ENCODE measurements at places on chromosomes 6 and 20.

DNA sequence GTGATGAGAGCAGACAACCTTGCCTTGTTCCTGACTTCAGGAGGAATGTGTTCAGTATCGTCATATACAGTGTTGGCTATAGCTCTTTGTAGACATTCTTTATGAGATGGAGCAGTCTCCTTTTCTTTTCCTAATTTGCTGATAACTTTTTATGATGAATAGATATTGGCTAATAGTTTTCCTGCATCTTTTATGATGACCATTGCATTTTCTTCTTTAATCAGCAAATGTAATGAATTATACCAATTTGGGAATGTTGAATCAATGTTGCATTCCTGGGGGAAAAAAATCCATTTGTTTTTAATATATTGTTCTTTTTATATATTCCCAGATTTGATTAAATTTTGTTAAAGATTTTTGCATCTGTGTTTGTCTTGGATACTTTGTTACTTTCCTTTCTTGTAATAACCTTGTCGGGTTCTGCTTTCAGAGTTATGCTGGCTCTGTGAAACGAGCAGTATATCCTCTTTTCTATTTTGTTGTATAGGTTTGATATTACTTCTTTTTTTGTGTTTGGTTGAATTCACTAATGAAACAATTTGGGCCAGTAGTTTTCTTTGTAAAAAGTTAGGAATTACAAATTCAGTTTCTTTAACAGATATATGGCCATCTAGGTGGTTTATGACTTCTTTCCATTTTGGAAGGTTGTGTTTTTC is 23.9 kb downstream of the KDM1B start:
- DNase-seq, result no peak

DNA sequence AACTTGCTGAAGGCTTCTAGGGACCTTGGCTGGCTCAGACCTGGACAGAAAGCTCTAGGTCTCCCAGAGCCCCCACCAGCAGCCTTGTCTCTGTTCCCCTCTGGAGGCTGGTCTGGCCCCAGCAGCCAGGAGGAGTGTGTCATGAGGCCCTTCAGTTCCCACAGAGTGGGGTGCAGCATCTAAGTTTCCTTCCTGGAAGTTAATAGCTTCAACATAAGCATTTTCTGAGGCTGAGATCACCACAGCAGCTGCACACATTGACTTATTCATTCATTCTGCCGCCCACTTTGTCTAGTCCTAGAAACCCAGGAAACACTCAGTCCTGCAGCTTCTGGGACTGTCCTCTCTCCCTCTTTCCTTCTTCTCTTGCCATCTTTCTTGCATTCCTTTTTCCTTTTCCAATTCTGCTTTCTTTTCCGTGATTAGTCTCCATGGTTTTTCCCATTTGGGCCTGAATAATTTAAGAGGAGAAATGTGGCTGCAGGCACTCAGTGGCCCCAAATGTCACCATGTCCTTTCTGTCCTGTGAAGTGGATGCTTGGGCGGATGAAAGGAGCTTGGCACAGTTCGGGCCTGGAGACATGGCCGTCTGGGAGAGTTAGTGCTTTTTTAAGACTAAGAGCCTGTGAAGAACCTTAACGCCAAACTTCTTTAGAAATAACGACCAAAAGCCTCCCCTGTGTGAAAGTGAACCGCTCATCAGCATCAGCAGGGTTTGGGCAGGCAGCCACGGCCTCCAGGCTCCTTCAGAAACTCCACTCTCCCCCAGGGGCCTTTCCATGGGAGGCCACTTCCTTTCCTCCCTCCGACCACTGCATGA is 31.0 kb upstream of the PCMTD2 start:
- DNase-seq, result no peak

DNA sequence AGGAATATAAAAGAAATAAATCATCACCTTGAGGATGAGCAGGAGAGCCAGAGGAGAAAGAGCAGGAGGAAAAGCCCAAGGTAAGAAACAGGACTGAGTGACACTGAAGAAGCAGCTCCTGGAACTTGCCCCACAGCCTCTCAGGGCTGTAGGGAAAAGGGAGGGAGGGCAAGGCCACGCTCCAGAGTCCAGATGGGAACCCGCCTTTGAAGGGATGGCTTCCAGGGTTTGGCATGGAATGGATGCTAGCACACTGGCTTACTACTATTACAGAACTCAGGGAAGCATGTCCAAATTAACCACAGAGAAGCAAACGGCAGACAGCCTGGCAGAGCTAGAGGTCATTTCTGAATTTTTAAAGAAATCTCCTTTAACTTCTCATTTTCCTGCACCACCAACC is 26.8 kb downstream of the RALGAPA2 start:
- DNase-seq, result no peak

GRCh38 chr20:17698384-17698783 is 1.4 kb upstream of the BANF2 start:
- no peak for DNase-seq

DNA sequence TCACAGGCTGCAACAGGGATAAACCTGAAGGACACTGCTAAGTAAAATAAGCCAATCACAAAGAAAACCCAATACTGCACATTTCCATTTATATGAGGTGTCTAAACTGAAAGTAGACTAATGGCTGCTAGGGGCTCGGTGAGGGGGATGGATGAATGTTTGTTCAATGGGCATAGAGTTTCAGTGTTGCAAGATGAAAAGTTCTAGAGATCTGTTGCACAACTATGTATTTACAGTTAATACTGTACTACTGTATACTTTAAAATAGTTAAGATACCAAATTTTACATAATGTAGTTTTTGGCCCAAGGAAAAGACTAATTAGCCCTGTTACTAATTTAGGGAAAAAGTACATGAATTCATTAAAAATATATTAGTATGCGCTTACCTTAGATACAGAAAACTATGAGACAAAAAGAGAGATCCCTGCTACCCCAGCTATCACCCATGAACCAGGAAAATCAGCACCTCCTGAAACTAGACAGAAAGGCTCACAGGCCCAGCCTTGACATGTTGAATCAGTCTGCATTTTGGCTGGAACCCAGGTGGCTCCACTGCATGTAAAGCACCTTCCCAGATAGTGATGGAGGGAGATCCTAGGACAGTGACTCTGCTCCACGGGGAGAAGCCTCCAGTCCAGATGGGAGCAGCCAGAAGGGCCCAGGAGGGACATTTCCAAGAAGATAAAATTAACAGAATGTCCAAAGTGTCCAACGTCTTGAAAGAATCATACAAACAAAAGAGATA is 16.1 kb downstream of the HLA-F start:
- no peak for DNase-seq

GRCh38 chr20:12177657-12178293 is 260.1 kb downstream of the BTBD3 start:
- DNase-seq, result no peak

GRCh38 chr6:3617681-3618311 is 133.7 kb downstream of the PXDC1 start:
- DNase-seq, result no peak

DNA sequence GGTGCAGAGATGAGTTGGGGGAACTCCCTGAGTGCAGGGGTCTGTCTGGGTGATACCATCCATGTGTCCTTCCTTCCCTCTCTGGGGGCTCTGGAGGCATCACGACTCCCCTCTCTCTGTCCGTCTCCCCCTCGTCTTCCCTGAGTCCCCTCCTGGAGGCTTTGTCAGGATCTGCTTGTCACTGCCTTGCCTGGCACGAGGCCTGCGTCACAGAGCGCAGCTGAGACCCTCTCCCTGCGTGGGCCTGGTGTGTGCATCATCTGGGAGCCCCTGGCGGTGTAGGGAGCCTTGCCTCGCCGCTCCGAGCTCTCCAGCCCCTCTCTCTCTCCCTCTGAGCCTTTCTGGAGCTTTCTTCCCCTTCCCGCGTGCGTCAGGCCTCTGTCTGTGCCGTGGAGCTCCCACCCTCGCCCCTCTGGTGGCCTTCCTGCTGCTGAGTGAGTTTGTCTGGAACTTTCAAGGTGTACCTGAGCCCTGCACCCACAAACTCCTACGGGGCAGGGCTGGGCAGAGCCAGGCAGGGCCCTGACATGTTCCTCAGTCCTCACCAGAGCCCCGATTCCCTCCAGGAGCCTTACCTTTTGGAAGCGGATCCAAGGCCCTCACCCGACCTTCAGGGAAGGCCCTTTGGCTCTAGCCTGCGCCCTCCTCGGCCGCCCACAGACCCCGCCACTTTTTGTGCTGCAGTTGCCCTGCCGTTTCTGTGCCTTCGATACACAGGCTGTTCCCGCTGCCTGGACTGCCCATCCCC is 70.3 kb downstream of the SRC start:
- DNase-seq, result no peak

- DNase-seq, result no peak
Observed at GRCh38 chr6:169008641-169009257, 244.9 kb downstream of the THBS2 start.

DNA sequence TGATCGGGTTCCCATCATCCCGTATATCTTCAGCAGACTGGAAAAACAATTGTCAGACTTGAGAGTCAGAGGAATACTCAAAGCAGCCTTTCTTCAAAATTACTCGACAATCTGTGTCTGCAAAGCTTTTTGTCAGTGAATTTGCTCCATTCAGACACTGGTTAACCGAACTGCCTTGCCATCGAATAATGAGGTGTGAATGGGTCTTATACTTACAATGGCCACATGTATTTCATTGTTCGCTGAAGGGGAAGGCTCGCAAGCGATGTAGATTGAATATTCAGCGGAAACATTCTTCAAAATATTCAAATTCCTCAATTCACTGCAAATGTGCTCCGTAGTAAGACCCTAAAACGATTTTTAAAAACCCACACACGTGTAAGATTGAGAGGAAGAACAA is 32.9 kb downstream of the JAG1 start:
- no peak for DNase-seq

GRCh38 chr6:122930252-122931180 is 65.5 kb upstream of the CLVS2 start:
- DNase-seq, result no peak

GRCh38 chr20:43840382-43841070 is 74.1 kb upstream of the TOX2 start:
- peak; percentile 50 for DNase-seq

- DNase-seq, result no peak
Observed at GRCh38 chr20:57908704-57909630, 199.2 kb upstream of the PMEPA1 start.

- no peak for DNase-seq
Observed at GRCh38 chr20:33108661-33109060, 29.2 kb downstream of the BPIFB4 start.

GRCh38 chr20:46228670-46229069 is 79.6 kb downstream of the CDH22 start:
- DNase-seq, result no peak

DNA sequence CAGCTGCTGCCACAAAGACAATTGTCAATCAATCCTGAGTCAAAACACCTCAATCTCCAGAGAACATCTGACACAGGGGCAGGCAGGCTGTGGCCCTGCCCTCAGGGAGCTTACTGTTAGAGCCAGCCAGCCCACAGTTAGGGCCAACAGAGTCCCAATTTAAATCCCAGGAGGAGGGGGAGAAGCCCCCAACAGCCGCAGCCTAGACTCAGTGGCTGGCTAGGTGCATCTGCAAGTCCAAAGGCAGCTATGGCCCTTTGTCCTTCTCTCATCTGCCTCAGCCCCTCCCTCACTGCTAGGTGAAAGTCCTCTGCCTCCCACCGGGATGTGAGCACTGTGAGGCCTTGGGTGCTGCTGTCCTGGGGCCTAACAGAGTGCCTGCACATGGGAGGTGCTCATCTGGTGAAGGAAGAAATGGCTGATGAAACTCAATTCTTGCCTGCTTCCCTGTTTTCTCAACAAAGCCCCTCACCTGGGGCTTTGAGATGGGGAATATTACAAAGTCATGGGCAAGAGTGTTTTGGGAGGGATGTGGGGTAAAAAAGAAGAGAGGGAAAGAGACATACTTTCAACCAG is 33.7 kb upstream of the VEGFA start:
- DNase-seq, result peak; percentile 14

DNA sequence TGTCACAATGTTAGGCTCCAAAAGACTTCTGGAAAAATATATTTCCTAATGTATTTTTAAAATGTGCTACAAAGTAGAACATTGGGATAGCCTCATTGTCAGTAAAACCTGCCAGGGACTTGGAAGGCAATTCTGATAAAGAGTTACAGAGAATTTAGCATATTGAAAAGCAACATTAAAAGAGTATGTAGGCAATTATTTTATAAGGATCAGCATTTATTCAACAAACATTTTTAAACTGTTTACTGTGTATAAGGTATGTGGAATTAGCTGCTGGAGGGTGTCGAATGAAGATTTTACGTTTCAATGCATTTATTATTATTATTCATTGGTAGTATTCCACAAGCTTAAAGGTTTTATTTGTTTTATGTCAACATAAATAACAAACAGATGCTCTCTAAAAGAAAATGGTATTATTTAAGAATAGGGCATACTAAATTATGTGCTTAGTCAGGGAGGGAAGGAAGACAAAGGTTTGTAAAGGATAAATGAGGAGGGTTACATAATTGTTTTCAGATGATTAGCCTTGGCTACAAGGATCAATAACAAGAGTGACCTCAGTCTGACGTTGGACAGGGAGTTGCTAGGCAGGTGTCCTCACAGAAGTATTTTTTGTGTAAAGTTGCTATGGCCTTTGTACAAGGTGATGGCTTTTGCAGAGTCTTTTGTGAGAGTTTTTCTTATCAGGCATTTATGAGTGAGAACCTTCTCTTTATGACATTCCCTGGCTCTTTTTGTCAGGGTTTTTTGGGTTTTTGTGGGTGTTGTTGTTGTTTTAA is 313.4 kb upstream of the PLCB4 start:
- DNase-seq, result no peak

DNA sequence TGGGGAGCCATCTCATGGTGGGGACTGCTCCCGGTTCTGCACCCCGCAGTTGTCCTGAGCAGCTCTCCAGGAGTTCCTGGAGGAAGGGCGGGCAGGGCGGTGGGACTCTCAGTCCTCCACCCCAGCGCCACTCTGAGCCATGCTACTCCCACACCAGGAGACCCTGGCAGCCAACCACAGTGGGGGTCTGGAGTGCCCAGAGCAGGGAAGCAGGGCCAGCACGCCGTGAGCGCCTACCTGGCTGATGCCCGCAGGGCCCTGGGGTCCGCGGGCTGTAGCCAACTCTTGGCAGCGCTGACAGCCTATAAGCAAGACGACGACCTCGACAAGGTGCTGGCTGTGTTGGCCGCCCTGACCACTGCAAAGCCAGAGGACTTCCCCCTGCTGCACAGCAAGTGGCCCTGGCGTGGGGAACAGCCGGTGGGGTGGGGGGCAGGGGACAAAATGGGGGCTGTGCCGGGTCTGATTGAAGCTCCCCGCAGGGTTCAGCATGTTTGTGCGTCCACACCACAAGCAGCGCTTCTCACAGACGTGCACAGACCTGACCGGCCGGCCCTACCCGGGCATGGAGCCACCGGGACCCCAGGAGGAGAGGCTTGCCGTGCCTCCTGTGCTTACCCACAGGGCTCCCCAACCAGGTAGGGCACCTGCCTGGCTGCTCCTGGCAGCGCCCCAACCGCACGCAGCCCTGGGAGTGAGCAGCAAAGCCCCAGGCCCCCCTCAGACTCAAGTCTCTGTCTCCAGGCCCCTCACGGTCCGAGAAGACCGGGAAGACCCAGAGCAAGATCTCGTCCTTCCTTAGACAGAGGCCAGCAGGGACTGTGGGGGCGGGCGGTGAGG is 1.6 kb upstream of the TNFRSF6B start:
- no peak for DNase-seq

GRCh38 chr6:33927616-33928015 is 123.8 kb upstream of the MLN start:
- DNase-seq, result no peak

GRCh38 chr6:38146021-38146733 is 326.6 kb downstream of the ZFAND3 start:
- DNase-seq, result no peak
